ENCODE measurements at places on chromosomes 6 and 20.

DNA sequence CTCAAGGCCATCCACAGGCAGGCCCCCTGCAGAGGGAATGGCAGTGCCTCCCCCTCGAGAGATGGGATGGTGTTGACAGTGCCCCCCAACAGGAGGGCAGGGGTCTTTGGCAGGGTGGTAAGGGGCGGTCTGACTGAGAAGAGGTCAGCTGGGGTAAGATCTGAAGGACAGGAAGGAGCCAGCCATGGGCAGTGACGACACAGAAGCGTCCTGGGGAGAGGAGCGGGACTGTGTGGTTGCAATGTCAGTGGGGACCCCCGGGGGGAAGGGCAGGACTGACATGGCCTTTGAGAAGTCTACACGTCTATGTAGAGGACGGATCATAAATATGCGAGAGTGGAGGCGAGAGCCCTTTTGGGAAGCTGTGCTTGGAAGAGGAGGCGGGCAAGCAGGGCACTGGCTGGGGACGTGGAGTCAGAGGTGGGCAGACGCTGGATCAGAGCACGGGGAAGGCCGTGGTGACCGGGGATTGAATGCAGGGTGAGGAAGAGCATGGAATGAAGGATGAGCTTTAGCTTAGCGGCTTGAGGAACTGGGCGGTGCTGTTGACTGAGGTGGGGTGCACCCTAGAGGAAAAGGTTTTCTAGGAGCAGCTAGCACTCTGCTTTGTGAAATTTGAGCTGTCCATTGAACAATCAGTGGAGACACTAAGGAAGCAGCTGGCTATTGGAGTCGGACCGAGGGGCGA is 82.5 kb upstream of the AGPAT4 start:
- no peak for DNase-seq

DNA sequence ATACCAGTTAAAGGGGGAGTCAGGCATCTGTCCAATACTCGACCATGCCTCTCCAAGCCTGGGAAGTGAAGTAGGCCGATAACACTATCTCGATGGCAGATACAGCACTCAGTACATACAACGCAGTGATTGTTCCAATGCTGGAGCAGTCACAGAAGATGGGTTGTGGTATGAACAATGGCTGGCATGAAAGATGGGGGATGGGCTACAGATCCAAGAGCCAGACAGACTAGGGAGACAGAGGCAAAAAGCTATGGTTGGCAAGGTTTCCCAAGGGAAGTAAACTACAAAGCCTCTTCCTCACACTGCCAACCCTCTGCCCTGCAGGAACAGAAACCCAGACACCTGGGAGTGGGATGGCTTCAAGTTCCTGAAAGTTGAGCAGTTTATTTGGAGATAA is 19.2 kb downstream of the FKBP1A start:
- no peak for DNase-seq

GRCh38 chr20:36319356-36320260 is 13.5 kb downstream of the DLGAP4 start:
- no peak for DNase-seq

DNA sequence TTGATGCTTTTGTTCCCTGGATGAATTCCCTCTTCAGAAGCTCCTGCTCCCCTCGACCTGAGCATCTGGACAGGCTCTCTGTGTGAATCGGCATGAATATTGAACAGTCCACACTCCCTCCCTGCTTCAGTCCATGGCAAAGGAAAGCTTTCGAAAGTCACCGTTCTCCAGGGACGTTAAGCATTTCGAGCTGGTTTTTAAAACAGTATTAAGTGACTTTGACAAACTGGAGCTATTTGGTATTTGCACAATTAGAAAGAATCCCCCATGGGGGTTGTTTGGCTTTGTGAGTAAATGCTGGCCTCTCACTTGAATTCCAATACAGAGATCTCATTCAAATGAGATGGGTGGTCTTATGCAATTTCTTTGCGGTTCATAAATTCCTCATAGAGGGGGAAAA is 85.3 kb upstream of the TIAM2 start:
- no peak for DNase-seq

DNA sequence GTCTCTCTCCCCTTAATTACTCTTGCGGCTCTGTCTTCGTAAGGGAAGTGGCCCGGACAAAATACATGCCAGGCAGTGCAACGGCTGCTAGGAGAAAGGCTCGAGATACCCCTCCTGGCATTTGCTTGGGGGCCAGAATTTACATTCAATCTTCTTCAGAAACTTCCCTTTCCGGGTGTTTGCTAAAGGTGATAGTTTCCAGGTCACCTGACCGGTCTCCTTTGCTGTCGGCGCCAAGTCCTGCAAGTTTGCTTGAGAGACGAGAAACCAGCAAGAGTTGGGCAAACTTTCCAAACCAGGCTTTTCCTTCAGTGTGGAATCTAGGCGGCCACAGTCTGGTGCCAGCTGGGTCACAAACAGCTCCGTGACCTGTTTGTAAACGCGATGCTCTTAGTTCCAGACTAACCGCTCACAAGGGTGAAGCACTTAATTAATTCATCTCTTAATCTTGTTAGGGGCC is 563 bp upstream of the SRSF3 start:
- DNase-seq: no peak

GRCh38 chr20:48358176-48359054 is 469.4 kb downstream of the PREX1 start:
- DNase-seq: no peak

- DNase-seq: no peak
Observed at GRCh38 chr20:17955302-17955701, 13.3 kb downstream of the SNX5 start.

DNA sequence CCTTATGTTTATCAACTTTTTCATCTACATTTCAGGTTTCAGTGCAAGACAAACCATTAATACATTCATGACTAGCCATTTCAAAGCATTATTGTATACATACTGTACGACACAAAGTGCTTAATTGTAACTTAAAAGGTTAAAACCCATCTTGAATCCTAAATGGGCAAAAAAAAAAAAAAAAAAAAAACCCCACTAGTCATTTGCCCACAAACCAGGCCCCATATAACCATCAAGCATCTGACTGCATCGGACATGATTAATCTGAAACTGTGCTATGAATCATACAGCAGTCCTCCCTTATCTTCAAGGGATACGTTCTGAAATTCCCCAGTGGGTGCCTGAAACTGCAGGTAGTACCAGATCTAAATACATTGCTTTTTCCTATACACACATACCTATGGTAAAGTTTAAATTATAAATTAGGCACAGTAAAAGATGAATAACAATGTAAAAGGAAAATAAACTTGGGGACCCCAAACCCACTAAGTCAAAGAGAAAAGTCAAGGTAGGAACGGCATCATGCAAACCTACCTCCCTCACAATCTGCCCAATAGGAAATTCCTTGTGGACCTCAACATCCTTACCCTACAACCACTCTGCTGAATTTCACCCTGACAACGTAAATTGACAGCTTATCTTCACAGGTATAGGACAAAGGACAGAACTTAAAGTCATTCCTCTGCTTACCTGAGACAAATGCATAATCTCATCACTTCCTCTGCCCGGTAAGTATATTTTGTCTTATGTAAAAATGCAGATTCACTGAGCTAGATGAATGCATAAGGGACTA is 14.3 kb downstream of the B4GALT5 start:
- DNase-seq: no peak

- DNase-seq: no peak
Observed at GRCh38 chr6:113733381-113733780, 123.8 kb upstream of the MARCKS start.

- DNase-seq: peak; percentile 74
Observed at GRCh38 chr6:408599-409102, 17.1 kb downstream of the IRF4 start.

DNA sequence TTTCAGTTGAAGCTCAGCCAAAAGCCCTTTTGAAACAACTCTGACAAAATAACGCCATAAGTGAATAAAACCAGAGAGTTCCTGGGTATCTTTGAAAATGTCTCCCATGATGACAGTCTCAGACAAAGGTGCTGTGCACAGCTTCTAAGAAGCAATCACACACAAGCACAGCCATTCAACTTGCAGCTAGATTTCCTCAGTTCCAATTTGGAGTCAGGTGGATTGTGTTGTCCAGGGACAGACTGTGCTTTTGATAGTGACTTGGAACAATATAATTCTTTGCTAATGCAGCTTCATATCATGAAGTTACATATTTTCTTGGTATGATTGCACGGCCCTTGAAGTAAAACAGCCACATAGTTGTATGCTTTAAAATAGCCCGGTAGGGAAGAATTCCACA is 105.6 kb downstream of the FARS2 start:
- no peak for DNase-seq

DNA sequence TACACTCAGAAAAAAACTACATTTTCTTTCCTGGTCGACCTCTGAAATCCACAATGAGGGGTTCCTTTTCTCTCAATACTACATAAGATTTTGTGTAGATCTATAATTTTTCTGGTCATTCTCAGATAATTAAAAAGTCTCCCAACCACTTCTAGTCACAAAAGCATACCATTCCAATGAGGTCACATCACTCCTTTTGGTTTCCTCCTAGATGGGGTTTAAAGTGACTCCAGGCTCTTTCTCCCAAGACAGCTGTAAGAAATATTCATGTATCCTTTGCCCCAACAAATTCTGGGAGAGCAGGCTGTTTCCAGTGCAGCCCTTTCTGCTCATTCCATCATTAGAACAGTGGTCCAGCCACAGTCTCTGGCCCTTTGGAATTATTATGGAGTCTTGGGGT is 43.1 kb upstream of the BEND6 start:
- DNase-seq: no peak

DNA sequence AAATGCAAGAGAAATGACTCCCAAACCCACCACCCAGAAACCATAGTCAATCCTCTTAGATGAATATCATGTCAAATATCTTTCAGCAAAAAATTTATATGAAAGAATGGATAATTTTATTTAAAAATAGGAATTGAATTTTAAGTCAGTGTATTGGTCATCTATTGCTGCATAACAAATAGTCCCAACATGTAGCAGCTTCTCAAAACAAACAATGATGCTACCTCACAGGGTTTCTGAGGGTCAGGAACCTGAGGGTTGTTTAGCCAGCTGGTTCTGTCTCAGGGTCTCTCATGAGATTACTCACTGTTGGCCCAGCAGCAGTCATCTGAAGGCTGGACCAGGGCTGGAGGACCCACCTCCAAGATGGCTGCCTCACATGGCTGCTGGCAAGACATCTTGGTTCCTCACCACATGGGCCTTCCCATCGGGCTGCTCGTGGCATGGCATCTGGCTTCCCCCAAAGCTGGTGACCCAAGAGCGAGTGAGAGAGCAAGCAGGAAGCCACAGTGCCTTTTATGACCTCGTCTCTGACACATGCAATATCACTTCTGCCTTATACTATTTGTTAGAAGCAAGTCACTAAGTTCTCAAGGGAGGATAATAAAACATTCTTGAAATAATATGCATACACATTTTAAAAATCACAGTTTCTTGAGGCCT is 36.3 kb downstream of the BANF2 start:
- DNase-seq: no peak

DNA sequence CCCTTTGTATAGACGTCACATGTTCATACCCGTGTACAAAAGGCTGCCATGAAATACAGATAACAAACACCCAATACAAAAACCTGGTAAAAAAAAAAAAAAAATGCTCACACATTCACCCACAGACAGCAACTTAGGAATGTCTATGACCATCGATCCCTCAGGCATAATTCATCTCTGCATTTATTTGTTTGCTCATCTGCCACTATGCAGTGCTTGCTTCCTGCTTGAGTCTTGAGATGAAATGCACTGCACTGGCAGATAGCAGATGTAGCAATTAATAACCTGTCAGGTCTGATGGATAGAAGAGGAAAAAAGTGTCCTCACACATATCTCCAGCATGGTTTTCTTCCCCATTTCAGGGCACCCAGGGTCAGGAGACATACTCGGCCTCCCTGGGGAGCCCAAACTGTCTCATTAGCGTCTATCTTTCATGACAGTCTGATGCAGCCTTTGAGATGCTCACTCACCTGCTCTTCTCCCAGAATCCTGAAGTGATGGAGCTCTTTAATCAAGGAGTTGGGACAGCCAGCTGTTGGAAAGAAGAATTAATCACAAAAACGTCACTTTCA is 295.1 kb upstream of the AGPAT4 start:
- DNase-seq: no peak

GRCh38 chr20:62787866-62788265 is 8.4 kb upstream of the MRGBP start:
- no peak for DNase-seq

DNA sequence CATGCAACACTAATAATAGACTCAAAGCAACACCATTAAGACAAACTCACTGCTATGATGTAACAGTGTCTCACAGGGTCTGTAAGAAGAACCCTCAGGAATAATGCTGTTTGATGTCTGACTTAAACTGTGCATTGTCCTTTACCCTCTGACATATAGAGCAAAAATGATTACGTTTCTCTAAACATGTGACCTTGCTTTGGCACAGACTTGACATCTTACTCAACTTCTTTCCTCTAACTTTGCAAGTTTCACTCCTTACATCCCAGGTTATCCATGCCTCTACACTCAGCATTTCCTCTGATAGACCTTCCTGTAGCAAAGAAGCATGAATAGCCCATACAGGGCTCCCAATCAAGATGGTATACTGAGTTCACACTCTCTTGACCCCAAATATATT is 252.7 kb downstream of the UST start:
- DNase-seq: no peak

DNA sequence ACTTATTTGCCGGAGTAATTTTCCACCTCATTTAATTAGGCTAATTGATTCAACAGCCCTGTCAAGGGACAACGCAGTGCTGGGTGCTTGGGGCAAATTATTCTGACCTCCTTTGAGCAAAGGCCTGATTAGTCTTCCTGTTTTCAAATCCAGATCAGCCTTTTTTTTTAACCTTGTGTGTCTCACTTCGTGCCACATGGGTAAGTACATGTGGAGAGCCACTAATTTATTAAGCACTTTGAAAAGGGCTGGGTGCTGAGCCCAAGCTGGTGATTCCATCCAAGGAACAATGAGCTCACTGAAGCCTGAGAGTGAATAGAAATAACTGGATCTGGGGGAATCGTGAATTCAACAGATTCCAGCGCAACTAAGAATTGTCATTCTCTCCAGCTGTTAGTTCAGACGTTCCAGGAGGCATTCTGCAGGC is 229.3 kb downstream of the CLIC5 start:
- DNase-seq: no peak

DNA sequence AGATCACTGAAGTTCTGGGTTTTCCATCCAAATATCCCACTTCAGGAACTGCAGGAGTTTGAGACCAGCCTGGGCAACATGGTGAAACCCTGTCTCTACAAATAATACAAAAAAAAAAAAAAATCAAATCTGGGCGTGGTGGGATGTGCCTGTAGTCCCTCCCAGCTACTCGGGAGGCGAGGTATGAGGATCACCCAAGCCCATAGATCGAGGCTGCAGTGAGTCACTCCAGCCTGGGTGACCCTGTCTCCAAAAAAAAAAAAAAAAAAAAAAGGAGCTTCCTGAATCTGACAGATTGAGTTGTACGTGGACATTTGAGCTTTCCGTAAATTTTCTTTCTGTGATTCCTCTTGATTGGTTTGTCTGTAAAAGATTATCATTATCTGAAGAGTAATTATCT is 55.6 kb downstream of the TULP4 start:
- DNase-seq: no peak

GRCh38 chr20:37928996-37929682 is 26.2 kb downstream of the VSTM2L start:
- no peak for DNase-seq
